Fibroblast of skin of right quadriceps (primary cell): ENCODE measurements at places on chromosomes 6 and 20.

DNA sequence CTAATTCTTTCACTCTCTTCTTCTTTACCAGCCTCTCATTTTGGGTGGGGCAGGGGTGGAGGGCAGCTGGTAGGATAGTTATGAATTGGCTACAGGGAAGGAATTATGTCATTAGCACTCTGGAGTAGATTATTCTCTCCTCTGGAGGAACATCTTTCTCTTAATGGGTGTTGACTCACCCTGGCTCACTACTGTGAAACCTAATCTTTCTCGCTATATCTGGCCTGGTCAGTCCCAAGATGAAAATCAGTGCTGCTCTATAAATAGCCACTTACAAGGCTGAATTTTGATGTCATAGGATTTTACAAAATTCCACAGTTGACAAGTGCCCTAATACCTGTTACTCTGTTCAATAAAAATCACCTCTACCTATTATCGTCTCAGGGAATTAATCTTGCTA is 151.3 kb downstream of the COL9A1 start:
- peak; percentile 14 for DNase-seq

DNA sequence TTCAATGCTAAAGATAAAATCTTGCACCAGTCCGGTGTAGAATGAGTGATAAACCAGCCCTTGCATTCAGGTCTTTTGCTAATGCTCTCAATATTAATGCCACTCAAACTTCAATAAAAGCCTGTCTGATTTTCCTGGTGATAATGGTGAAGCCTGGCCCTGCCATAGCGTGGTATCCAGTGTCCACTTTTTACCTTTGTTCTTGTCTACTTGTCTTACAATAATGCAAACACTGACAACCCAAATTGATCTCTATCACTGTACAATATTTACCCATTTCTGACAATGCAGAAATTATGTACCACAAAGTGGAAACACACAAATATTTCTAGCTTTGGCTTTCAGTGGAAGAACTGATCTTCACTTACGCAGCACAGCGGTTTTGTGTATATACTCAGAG is 189.1 kb downstream of the ZDHHC14 start:
- no peak for DNase-seq

- peak; percentile 74 for DNase-seq
These were observed 703.5 kb upstream of the CITED2 start for GRCh38 chr6:140077827-140078560.

DNA sequence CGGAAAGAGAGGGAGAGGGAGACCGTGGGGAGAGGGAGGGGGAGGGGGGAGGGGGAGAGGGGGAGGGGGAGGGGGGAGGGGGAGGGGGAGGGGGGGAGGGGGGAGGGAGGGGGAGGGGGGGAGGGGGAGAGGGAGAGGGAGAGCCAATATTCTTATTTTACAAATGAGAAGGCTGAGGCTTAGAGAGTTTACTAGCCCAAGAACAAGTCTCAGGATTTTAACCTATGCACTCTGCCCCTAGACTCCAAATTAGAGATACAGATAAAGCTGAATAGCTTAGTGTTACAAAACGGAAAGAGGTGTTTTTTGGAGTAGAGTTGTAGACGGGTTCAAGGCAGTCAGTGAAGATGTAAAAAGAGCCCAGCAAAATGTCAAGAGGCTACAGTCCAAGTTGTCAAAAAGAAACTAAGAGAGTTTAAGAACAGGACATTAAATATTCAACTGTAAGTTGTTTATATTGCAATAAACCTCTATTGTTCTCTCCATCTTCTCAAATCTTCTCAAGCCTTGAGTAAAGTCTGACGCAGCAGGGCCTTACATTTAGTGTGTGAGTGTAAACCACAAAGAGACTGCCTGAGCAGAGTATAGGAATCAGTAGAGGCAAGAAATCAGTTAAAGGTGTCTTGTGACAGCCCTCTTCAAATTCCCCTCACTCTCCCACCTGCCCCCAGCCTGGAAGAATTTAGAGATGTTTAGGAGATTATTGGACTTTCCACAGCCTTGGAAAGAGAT is 34.9 kb upstream of the AKIRIN2 start:
- no peak for DNase-seq

DNA sequence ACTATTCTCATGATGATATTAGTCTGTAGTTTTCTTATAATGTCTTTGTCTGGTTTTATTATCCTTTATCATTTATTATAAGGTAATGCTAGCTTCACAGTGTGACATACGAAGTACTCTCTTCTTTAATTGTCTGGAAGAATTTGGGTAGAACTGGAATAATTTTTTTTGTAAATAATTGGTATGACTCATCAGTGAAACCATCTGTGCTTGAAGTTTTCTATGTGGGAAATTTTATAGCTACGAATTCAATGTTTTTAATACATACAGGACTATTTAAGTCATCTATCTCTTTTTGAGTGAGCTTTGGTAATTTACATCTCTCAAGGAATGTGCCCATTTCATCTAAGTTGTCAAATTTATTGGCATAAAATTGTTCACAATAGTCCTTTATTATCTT is 86.3 kb downstream of the SOD2 start:
- no peak for DNase-seq

GRCh38 chr6:3862038-3862437 is 12.9 kb downstream of the FAM50B start:
- DNase-seq = no peak

GRCh38 chr6:162053084-162053483 is 674.5 kb downstream of the PRKN start:
- no peak for DNase-seq

DNA sequence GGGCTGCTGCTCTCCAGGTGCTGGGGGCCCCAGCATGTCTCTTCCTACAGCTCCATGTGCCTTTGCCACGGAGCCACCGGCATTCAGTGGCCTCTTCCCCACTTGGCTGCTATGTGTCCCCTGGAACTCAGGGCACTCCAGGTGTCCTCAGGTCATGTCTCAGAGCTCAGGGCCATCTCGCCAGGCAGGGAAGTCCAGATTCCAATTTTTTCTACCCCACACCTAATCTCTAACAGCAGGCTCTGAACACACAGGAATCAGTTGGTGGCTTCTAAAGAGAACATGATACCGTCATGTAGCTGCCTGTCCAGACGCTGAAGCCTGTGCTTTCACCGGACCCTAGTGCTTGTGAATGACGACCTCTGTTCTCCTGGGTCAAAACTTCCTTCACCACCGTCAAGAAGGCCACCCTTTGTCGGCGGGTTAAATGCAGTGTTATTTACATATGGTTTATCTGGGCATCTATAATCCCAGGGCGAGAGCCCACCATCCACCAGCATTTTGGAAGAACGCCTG is 4.2 kb upstream of the SLCO4A1 start:
- DNase-seq = no peak

GRCh38 chr6:68476611-68477010 is 158.5 kb upstream of the ADGRB3 start:
- no peak for DNase-seq

DNA sequence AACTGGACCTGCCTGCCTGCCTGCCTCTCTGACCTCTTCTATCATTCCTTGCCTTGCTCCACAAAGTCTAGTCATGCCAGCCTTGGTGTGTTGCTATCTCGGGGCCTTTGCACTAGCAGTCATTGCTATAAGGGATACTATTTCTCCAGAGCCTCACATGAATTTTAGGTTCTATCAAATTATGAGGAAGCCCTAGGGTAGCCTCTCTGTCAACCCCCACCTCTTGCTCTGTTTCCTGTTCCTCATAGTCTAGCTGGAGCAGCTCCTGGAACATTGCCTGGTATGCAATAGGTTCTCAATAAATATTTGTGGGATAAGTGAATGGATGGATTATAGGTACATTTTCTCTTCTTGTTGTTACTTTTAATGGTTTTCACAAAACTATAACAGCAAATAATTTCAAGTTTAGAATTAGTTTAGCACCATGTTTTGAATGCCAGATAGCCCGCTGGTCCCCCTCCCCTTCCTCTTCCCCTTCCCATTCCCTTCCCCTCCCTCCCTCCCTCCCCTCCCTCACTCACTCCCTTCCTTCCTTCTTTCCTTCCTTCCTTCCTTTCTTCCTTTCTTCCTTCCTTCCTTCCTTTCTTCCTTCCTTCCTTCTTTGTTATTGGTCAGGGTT is 46.9 kb upstream of the DTNBP1 start:
- no peak for DNase-seq
